ENCODE measurements at places on chromosomes 12 and 14. TPM values are rescaled to one million over a fixed set of nuclear protein-coding genes. Genes with fewer than 3 reads are reported as not detected.

Gene RND1
- 8.9 TPM for total RNA-seq

Gene LBHD2
- not detected for total RNA-seq

DNA sequence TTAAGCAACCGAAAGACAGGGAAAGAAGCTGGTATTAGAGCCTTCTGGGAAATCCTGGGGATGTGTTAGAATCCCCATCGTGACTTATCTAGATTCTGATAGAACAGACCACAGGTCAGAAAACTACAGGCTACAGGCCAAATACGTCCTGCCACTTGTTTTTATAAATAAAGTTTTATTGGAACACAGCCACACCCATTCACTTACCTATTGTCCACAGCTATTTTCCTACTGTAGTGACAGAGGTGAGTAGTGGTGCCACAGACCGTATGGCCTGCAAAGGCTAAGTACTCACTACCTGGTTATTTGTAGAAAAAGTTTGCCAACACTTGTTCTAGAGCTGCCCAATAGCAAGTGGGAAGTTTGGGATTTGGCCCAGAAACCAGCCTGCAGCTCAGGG is 53.8 kb downstream of the HRK start:
- no peak for DNase-seq

GRCh38 chr12:79238246-79238645 is 373.7 kb downstream of the SYT1 start:
- no peak for DNase-seq

Gene RNF10
- total RNA-seq, result 66.9 TPM

DNA sequence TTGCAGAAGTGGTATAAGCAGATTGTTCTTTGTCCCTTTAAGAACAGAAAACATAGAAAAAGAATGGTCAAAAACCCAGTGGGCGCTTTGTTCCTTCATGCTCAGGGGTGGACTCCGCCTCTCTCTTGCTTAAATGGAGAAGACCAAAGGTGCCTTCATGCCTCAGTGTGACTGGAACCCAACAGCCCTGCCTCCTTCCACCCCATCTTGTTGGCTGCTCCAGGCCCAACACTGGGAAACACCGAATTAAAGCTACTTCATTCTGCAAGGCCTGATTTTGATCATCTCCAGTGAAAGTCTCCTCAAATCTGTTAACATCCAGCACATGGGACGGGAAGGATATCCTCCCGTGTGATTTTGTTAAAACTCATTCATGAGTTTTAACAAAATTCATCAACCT is 103.7 kb downstream of the BCL11B start:
- no peak for DNase-seq

DNA sequence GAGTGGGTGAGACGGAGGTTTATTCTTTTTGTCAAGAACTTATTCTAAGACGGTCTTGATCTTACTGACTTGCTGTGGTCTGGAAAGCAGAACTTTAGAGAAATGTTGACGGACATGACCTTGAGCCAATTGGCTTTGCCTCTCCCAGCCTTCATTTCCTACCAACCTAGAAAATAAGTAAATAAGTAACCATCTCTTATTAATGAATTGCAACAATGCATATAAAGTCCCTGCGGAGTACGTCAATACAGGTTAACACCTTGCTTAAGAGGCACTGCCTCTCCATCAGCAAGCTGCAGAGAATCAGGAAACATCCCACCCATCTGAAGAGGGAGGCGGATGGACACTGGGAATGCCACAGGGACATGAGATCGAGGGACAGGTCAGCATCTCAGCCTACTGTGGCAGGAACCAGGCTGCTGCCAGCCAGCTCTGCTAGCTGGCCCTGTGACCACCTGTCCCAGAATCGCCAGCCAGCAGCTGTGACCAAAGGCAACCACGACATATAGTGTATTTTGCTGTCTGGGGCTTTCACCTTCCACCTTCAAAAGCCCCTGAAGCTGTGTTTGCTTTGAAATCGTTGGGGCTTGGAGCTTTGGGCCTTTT is 208.3 kb downstream of the BCL11B start:
- peak; percentile 18 for DNase-seq

DNA sequence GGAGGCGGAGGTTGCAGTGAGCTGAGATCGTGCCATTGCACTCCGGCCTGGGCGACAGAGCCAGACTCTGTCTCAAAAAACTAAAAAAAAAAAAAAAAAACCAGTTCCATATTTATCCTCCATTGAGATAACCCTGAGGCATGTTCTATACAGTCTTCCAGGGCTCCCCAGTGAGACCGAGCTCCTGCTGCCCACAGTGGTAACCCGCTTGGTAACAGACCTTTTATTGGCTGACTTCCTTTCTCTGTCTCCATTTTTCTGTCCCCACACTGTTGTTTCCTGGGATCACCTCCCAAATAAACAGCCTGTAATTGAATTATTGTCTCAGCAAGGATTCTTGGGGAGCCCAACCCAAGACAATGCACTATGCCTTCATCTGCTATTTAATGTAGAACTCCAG is 42.8 kb upstream of the BICDL1 start:
- DNase-seq, result no peak

GRCh38 chr14:61552241-61552640 is 143.1 kb upstream of the HIF1A start:
- DNase-seq, result no peak

Gene TXNRD1
- total RNA-seq, result 268 TPM

DNA sequence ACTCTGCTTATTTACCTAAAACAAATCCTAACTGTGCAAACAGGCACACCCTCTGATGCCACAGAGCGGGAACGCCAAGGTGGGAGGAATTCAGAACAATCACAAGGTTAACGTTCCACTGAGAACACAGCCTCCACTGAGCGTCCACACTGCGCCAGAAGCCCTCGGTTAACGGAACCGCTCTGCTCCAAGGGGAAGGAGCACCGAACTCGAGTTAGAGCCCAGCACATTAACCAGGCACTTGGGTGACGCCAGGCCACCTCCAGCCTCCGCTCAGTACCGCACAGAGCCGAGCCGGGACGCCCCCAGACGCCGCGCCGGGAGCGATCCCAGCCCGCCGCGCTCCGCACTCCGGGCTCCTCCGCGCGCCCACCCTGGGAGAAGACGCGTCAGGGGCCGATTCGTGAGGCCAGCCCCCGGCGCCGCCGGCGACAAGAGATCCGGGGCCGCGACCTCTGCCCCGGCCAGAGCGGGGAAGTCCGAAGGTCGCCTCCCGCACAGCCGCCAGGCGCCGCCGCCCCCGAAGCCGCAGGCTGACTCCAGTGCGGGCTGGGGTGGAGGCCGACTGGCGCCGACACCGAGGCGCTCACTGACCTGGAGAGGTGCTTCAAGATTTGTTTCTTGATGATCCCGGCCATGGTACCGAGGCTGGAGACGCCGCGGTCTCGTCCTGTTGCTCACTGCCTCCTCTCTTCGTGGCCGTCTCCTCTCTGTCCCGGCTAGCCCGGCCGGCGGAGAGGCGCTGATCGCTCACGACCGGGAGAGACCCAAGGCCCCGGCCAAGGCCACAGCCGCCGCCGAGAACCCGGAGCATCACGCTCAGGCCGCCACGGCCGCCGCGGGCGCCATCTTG is 450 bp downstream of the BLTP3B start:
- DNase-seq, result no peak

DNA sequence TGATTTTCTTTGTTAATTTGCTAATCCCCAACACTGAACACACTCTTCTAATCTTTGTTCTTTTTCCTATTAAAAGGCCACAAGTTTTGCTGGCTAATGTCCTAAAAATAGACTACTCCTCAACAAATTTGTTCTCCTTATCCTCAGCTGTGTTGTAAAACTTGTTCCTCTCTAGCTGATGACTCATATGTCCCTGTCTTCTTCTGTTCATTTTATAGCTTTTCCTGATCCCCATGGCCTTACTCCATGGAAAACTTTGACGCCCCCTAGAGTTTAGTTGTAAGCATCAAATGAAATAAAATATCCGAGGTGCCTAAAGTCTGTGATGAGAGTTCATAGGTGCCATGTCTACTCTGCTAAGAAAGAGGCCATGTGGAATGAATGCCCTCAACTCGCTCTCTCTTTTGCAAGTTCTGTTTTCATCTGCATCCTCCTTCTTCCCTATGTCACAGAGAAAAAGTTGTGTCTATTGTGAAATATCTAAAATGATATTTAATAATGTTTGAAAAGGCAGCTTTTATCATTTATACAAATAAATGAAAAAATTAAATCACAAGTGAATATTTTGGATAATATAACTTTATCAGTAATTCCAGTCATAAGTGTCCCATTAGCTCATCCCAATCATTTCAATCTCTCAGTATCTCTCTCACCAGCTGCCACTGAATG is 237.9 kb downstream of the IPO8 start:
- DNase-seq, result no peak

DNA sequence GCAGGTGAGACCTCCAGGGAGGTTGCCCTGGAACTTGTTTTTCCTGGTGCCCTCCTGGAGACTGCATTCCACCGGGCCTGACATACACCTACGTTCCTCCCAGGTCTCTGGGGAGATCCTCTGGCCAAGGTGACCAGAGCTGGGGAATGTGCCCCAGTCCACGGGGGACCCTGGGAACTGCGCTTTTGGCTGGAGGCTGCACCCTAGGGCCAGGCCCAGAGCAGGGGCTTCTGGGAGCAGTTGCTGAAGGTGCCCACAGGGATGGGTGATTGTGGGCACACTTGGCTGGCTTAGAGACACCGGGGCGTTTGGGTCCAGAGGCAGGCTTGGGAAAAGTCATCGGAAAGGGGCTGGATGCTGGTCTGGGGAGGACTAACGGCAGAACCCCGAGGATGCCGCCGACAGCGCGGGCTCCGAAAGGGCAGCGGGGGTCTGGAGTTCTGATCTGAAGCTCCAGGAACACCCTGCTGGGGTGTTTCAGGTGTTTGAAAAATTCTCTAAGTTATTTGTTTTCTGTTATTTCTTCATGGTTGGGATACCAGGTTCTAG is 36.5 kb upstream of the TDRD9 start:
- no peak for DNase-seq

Gene EMC9
- total RNA-seq, result 22.3 TPM

Gene CLEC4D
- total RNA-seq, result not detected

DNA sequence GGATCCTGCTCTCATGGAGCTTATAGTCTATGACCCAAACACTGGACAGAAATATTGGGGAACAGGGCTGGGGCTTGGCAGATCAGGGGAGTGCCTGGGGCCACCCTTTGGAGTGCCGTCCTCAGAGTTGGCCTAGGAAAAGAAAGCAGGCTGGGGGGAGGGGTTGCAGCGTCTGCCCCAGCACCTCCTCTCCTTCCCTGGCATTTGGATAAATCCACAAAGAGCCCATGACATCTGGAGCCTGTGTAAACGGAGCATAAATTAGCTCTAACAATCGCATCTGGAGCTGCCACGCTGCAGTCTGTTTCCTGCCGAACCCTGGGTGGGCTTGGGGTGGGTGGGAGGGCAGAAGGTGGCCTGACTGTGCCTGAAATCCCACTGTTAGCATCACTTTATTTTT is 63.8 kb downstream of the MVK start:
- no peak for DNase-seq

- DNase-seq, result no peak
These were observed 101.1 kb downstream of the RFLNA start for GRCh38 chr12:124395986-124396385.

DNA sequence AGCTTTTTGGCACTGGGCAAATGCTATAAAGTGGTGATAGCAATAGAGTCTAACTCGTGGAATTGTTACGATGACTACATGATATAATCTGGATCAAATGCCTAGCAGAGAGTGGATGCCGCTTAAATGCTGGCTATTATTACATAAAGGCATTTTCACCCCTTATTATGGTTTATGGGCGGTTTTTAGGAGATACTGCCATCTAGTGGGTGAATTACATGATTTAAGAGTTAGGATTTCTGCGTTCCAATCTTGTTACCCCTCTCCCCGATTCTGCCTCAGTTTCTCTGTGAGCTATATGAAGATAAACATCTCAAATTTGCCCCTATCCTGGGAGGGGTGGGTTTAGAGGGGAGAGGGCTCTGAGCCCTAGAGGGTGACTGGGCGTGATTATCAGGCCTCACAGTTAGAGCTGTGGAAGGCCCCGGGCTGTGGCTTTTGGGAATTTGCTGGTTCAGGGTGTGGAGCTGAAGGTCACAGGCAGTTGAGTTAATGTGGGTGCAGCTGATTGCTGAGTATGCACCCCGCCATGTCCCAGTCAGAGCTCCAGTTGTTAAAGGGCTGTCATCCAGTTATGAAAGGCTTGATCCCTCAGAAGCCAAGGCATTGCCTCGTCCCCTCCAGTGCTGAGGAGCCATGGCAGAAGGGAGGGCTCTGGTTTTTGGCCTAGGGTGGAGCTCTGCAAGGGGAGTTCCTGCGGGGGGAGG is 14.4 kb downstream of the CLSTN3 start:
- DNase-seq, result no peak

Gene SENP1
- total RNA-seq, result 10.3 TPM

GRCh38 chr12:24500831-24501230 is 448.1 kb downstream of the BCAT1 start:
- no peak for DNase-seq

Gene SLC10A1
- total RNA-seq, result not detected

- no peak for DNase-seq
These were observed 22.2 kb upstream of the GPR132 start for GRCh38 chr14:105087308-105087962.

Gene CBX5
- total RNA-seq, result 61.5 TPM

- DNase-seq, result no peak
These were observed 184.4 kb upstream of the EEA1 start for GRCh38 chr12:93113317-93114006.

GRCh38 chr12:25364529-25365339 is 114.0 kb upstream of the KRAS start:
- DNase-seq, result no peak

DNA sequence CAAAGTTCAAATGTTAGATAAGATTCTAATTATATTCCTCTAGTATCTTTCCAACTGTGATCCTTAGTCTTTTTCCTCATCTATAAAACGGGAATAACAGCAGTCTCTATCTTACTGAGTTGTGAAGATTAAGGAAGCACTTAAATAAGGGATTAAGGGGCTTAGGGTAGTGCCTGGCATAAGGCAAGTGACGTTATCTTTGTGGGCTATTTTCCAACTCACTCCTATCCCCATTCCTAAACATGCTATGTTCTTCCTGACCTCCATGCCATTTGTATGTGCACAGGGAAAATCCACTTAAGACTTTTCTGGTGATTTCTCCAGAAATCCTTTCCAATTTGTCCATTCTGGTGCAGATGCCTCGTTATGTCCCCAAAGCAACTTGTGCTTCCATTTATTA is 33.3 kb downstream of the SUPT16H start:
- DNase-seq, result no peak

GRCh38 chr14:99425272-99425681 is 55.4 kb downstream of the SETD3 start:
- DNase-seq, result no peak

DNA sequence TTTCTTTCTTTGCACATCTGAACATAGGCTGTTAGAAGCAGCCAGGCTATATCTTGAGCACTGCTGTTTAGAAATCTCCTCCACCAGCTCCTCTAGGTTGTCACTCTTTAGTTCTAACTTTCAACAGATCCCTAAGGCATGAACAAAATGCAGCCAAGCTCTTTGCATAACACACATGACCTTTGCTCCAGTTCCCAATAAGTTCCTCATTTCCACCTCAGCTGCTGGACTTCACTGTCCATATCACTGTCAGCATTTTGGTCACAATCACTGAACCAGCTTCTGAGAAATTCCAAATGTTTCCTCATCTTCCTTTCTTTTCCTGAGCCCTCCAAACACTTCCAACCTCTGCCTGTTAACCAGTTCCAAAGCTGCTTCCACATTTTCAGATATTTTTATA is 27.6 kb upstream of the C14orf132 start:
- no peak for DNase-seq

Measured in epithelial cell of proximal tubule (primary cell).